ELF-1 (cell line): ENCODE measurements at places on chromosomes 6 and 20.

- DNase-seq, result no peak
Measured at GRCh38 chr6:122651031-122651430, 40.8 kb downstream of the PKIB start.

DNA sequence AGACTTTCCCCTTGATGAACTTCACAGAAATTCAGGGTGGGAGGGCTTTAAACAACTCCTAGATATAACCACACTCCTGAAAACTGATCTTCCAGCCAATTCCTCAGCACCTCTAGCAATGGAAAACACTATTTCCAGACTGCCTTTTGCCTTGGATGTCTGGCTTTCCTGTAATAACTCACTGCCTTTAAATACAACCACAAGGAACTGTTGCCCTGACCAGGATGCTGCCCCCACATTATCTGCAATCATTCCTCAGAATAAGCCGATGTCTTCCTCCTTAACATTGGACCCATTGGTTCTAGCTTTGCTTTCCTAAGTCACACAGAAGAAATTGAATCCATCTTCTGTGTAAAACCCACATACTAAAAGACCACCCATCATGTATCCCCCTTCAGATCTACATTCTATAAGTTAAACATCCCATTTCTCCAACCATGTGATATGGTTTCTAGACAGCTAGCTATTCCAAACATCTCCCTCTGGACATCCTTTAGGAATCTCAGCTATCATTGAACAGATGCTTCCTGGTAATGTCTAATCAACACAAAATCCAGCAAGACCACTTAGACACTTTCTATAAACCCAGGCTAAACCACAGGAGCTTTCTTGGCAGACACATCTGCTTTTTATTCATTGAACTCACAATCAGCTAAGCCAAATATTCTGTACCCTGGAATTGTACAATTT is 95.9 kb upstream of the KCNQ5 start:
- no peak for DNase-seq

- DNase-seq, result no peak
Measured at GRCh38 chr6:98976674-98977385, 29.1 kb upstream of the FBXL4 start.

- DNase-seq, result no peak
Measured at GRCh38 chr6:35396991-35397390, 54.6 kb downstream of the PPARD start.

- peak; percentile 52 for DNase-seq
Measured at GRCh38 chr6:36432151-36432671, 10.4 kb downstream of the PXT1 start.

GRCh38 chr20:46308258-46309157 is at the start of gene CDH22:
Gene CDH22 (minus strand): TSS chr20:46308498. CDS start chr20:46251294, 57,204 bp downstream.
- DNase-seq, result peak; percentile 36

DNA sequence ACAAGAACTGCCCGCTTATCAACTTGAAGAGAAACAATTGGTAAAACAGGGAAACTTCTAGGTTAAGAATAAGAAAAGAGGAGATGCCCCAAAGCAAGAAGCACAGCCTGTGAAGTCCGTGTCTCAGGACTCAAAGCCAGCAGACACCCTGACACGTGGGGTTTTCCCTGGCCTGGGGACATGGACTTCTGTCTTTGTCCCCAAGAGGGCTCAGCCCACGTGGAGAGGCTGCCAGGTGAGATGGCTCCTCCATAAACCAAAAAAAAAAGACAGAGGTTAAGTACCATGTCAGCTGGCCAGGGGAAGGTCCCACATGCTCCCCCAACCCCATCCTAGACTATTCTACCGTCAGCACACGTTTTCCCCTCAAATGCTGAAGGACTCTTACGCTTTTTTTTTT is 9.9 kb downstream of the SERPINB6 start:
- peak; percentile 65 for DNase-seq

- no peak for DNase-seq
Measured at GRCh38 chr20:50387996-50388332, 122.2 kb upstream of the PTPN1 start.

- peak; percentile 80 for DNase-seq
Measured at GRCh38 chr20:15191082-15191723, 853.8 kb upstream of the FLRT3 start.

DNA sequence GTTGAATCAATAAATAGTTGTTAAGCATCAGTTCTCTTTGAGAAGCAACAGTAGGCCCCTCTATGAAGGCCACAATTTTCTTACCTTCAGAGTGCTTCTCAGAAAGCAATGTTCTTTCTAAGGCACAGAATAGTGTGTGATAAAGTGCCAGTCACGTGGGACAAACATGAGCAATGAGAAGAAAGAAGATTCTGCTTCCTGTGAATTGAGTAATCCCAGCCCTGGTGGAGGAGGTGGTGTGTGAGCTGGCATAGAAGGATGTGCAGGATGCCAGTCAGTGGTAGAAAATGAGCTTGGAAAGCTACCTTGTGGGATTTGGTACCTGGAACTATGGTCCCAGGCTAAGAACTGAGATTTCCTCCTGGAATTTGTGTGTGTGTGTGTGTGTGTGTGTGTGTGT is 21.7 kb downstream of the KIZ start:
- DNase-seq, result no peak

- DNase-seq, result peak; percentile 71
Measured at GRCh38 chr20:20837574-20838021, 125.2 kb upstream of the RALGAPA2 start.

GRCh38 chr6:165679326-165679725 is 16.3 kb upstream of the PDE10A start:
- DNase-seq, result peak; percentile 56

GRCh38 chr6:105692613-105693215 is 289.8 kb upstream of the PREP start:
- no peak for DNase-seq

GRCh38 chr6:316753-317038 is 24.4 kb downstream of the DUSP22 start:
- DNase-seq, result no peak

DNA sequence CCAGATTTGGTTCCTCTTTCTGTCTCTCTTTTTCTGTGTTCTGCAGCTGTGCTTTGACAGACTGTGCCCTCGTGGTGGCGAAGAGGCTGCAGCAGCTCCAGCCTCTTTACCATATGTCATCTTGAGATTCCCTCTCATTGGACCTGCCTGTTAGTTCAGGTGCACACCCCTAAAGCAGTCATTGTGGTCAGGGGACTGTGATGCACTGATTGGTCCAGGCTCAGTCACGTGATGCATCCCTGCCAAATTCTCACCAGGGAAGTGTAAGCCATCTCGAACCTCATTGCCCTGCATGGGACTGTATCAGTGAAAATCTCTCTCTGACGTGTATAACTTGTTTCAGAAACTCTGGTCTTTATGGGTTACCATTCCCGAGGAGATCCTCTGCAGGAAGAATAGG is 160.3 kb downstream of the EYA2 start:
- DNase-seq, result no peak

- no peak for DNase-seq
Measured at GRCh38 chr20:51381557-51381956, 161.0 kb downstream of the NFATC2 start.

- no peak for DNase-seq
Measured at GRCh38 chr20:50470264-50470858, 39.8 kb upstream of the PTPN1 start.

GRCh38 chr6:162100096-162100495 is 627.5 kb downstream of the PRKN start:
- no peak for DNase-seq

GRCh38 chr6:114862819-114863218 is 520.0 kb upstream of the HS3ST5 start:
- no peak for DNase-seq

DNA sequence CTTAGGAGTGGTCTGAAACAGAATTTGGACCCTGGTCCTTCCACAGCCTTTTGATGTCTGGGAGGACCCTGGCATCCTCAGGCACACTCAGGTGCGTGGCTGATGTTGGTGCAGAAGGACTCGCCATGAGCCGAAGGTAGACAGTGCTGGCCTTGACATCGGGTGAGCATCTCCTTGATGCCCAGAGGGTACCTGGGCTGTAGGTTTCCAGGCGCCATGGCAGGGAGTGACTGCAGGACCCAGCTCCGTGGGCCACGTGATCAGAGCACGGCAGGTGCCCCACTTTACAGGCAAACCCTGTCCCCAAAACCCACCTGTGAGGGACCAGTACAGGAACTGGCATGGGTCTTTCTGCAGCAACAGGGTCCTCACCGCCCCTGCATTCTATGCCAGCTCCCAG is 319.2 kb downstream of the CDH4 start:
- DNase-seq, result no peak

DNA sequence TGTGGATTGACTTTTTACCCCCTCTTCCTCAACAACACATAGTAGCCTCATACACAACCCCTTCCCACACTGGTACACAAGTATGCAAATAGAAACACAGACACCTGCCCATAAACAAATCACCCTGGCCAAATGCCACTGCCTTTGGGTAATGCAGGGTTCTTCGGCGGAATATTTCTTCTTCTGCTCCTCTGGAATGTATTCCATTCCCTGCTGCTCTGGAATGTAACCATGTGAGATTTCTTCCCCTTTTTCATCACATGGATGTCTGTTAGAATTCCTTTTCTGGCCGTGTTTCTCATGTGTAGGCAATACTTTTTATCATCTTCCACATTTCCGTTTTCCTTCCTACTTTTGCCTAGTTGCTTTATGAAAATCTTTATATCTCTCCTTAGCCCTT is 76.1 kb upstream of the TPD52L1 start:
- no peak for DNase-seq

- no peak for DNase-seq
Measured at GRCh38 chr6:167276772-167277533, 14.2 kb upstream of the UNC93A start.

- DNase-seq, result no peak
Measured at GRCh38 chr6:111718326-111718725, 112.6 kb upstream of the TRAF3IP2 start.

- no peak for DNase-seq
Measured at GRCh38 chr6:128208851-128209580, 308.2 kb upstream of the THEMIS start.
